ENCODE measurements at places on chromosomes 7 and 10.

- no peak for DNase-seq
These were observed 4.4 kb upstream of the CCL26 start for GRCh38 chr7:75776295-75776971.

DNA sequence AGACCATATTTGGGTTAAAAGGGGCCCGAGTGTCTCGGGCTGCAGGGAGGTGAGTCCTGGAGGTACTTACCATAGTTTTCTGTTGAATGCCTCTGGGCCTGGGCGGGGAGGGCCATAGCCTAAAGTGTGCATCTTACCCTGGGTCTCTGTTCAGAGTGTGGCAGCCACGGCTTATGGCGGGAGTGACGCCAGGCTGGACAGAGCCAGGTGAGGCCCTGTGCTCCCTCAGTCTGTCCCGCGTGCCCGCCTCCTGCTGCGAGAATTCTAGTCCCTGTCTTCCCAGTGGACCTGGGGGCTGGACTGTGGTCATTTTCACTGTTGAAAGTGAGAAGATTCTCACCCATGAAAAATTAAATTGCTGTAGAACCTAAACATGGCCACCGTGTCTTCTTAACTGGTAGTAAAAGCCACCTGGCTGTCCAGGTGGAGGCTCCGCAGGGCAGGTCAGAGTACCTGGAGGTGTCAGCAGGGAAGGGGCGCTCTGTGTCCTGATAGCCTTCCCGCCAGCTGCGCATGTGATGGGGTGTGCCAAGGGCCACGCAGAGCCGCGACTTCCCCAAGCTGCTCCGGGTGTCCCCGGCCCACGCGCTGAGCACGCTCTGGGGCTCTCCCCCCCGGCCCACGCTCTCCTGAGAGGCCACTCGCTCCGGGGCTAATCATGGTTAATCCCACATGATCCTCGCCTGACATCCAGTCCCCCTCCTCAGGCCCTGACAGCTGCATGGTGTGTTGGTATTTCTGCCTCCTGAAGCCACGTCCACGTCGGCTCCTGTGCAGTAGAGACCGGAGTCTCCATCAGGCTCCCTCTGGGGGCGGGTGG is 20.3 kb downstream of the INPP5A start:
- DNase-seq: no peak

- DNase-seq: no peak
These were observed 82.7 kb downstream of the SMURF1 start for GRCh38 chr7:99061001-99061776.

DNA sequence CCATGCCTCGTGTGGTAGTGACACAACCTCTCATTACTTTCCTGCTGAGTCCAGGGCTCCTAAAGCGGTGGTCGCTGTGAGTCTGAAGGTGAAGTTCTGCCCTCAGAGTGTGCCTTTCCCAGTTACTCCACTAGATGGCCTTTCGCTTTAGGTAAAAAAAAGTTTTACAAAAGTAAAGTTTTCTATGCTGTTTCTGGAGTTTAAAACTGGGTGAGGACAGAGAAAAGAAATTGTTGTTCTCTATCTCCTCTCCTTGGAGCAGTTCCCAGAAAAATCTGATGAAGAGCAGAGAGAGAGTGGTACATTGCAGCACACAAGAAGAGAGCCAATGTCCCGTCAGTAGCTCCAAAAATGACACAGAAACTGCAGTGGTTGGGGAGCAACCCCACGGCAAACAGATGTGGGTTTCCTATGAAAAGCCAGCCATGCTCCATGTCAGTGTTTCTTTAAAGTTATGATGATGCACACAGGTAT is 257.1 kb downstream of the GLI3 start:
- no peak for DNase-seq

DNA sequence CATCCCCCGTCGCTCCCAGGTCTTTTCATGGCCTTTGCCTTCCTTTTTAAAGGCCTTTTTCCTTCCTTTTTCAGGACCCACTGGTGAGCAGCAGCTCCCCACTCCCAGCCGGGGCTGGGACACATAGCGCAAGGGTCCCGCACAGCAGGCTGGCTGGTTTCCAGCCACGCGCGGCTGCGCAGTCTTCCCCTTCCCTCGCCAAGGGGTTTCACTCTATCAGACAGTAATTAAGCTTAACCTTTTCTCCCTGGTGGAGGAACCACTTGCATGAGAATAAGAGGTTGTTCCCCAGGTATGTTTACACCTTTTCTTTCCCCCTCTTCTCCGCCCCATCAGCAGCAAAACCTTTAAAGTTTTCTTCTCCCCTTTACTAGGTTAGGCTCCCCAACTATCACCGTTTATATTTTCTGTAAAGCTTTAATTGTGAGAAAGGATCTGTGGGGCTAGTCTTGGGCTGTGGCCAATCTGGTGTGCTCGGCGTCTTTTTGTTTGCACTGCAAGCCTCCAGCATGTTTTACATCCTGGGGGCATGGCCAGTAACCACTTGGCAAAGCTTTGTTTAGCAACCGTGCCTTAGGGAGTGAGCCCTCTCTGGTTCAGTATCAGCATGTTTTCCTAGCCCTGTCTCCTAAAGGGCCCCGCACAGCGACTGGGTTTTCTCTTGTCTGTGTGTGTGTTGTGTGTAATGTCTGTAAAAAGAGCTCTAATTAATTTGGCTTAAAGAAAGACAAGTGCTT is 219.6 kb downstream of the PHF14 start:
- DNase-seq: no peak

DNA sequence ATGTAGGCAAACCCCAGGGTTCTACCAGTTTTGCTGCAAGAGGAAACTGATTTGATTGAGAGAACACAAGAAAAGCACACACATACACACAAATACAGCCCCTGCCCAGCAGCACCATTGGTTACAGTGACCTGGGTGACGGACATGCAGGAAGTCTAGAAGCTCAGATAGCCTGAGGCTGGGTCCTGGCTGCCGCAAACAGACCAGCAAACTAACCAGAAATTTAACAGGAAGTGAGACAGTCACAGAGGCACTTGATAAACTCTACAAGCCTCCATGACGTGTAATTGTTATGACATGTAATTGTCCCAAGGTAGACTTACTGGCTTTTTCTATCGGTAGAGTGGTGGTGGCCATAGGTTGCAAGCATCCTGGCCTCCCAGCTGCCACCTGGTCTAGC is 58.9 kb downstream of the PRKAR2B start:
- DNase-seq: no peak

DNA sequence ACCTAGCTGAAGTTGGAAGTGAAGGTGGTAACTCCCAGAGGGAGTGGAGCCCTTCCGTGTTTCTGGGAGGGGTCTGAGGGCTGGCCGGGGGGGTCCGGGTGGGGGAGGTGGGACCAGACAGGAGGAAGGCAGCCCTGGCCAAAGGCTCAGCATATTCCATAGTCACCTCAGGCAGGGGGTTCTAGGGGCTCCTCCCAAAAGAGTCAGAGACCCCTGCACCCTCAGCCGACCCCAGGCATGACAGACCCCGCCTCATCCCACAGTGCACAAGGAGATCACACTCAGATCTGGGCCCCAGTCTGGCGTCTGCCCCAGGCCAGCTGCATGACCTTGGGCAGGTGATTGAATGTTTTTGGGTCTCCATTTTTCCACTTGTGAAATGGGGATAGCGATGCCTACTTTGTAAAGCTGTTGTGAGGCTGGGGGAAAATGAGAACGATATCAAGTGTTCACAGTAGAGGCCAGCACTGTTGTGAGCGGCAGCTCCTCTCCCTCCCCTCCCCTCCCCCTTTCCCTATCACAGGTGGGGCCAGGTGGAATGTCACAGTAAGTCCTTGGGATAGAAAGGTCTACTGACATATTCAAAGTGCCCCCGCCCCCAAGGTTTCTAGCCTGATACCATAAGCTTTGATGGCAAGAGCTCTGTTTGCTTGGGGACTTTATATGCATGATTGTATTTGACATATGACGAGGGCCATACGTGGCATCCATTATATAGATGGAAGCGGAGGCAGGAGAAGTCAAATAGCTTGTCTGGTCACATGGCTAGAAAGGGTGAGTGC is 33.3 kb downstream of the DNAJB12 start:
- DNase-seq: no peak

- DNase-seq: no peak
These were observed 161.0 kb upstream of the POT1 start for GRCh38 chr7:125090596-125090995.

GRCh38 chr7:74226633-74227032 is 16.8 kb downstream of the LAT2 start:
- no peak for DNase-seq

DNA sequence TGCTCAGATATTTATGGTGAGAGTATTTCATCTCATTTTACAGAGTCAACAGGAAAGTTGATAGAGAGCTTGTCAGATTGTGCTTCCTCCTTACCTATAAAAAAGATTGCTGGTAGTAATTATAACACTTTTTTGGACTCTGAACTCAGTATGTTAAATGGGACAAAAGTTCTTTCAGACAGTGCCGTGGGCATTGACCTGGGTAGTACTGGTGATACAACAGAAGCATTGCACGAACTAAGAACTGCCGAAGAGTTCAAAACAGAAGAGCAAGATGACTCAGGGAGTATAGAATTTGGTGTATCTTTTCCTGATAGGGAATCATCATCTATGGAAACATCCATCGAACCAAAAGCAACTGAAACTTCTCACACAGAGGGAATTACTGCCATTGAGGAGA is 58.6 kb downstream of the LOXL4 start:
- DNase-seq: no peak

- DNase-seq: peak; percentile 47
These were observed 35.5 kb downstream of the CALML3 start for GRCh38 chr10:5560142-5560816.

GRCh38 chr10:102299873-102300272 is 54.5 kb downstream of the GBF1 start:
- DNase-seq: no peak

DNA sequence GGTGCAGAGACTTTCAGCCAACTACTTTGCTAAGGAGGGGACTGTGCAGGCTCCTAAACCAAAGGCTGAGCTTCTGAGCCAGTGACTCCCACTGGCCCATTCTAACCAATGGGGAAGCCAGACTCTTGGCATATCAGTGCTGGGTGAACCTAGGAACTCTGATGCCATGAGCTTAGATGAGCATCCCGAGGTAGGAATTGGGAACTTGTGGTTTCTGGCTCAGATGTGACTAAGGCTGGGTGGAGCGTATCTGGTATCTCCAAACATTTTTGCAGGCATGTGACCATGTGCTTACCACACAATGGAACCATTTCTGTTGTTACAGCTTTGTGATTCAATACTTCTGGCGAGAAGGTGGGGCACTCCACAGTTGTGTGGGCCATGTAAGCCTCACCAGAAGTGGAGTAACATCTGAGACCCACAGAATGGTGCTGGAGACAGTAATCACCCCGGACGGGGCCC is 2.5 kb upstream of the AVPI1 start:
- DNase-seq: no peak

- DNase-seq: no peak
These were observed 197.4 kb upstream of the PRPS1L1 start for GRCh38 chr7:18225067-18225466.

GRCh38 chr7:11430841-11431240 is 401.2 kb downstream of the THSD7A start:
- DNase-seq: no peak

- no peak for DNase-seq
These were observed 181.5 kb upstream of the PODXL start for GRCh38 chr7:131737746-131738465.

- DNase-seq: no peak
These were observed 18.5 kb upstream of the C10orf67 start for GRCh38 chr10:23362879-23363792.

DNA sequence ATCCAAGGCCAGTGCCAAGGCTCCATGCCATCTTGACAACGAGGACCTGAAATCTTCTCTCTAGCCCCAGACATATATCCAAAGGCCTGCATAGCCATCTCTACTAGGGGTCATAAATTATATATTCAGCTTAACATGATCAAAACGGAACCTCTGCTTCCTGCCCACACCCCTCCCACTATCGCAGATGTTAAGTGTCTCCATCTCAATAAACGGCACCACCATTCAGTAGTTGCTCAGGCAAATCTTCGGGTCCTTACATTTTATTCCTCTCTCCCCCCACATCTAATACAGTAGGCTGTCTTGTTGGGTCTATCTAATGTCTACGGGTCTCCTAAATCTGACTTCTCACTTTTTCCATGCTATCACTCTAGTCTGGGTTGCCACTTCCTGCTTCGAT is 201.1 kb upstream of the PLXNA4 start:
- no peak for DNase-seq

GRCh38 chr10:113076949-113077348 is 126.9 kb downstream of the TCF7L2 start:
- no peak for DNase-seq

- DNase-seq: no peak
These were observed 18.5 kb upstream of the FAM133B start for GRCh38 chr7:92608380-92609322.

- no peak for DNase-seq
These were observed 11.3 kb downstream of the FAM221A start for GRCh38 chr7:23691320-23691719.

- DNase-seq: no peak
These were observed 24.6 kb downstream of the ABRAXAS2 start for GRCh38 chr10:124826262-124826661.

GRCh38 chr10:29555746-29556481 is 78.9 kb downstream of the SVIL start:
- DNase-seq: no peak

DNA sequence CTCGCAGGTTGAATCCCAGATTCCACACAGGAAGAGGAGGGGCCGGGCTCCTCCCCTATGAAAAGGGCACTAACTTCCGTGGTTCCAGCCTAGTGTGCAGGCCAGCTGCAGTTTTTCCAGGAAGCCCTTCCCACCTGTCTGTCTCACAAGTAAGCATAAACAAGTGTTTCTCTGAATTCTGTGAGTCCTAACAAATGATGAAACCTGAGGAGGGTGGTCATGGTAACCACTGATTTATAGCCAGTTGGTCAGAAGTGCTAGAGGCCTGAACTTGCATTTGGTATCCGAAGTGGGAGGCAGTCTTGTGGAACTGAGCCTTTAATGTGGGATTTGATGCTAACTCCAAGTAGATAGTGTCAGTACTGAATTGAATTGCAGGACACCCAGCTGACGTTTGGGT is 54.7 kb upstream of the STEAP4 start:
- DNase-seq: no peak

GRCh38 chr10:11397980-11398580 is 213.4 kb downstream of the USP6NL start:
- DNase-seq: no peak

DNA sequence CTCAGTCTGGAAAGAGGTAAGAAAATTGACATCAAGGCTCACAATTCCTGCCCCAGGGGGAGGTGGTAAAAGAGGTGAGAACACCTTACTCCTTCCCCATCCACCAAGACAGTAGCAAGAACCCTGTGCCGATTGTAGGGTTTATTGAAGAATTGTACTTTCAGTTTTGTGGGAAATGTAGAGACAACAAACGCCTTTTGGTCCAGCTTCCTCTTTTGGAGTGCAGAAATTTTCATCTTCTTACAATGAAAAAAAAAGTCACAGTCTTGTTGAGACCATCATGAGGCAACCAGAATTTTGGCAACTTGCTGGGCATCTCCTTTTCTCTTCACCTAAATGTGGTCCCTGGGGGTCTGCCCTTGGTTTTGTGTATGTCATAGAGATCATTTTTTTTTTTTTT is 217.7 kb downstream of the TMEM178B start:
- DNase-seq: no peak

- no peak for DNase-seq
These were observed 9.8 kb downstream of the USP6NL start for GRCh38 chr10:11601670-11602069.

GRCh38 chr7:95054386-95054785 is 147.0 kb downstream of the PPP1R9A start:
- DNase-seq: no peak

All from suprapubic skin (tissue), 4 donors.